Left colon (tissue), 2 donors: ENCODE measurements at places on chromosomes 16 and 17. TPM values are rescaled to one million over a fixed set of nuclear protein-coding genes. Genes with fewer than 3 reads are reported as not detected.
A peak's percentile ranks its signal among the peaks of the same experiment; 100 is the strongest.

Gene PIRT
- total RNA-seq = 1.1 TPM

DNA sequence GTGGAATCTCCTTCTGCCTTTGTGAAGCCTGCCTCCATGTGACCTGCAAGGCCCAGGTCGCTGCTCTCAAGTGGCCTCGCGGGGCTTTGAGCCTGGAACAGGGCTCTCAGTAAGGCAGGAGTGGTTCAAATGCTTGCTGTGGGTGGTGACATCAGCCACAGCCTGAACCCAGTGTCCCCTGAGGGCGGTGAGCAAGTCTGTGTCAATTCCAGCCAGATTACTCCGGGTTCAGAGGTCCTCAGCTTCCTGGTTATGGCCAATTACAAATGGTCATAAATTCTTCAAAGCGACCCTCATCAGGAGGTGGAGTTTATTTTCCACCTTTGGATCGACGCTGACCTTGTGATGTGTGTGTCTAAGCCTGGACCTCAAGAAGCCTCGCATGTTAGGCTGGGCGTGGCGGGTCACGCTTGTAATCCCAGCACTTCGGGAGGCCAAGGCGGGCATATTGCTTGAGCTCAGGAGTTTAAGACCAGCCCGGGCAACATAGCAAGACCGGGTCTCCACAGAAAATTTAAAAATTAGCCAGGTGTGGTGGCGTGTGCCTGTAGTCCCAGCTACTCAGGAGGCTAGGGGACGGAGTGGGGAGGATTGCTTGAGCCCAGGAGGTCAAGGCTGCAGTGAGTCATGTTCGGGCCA lies 17.3 kb downstream of the LGALS3BP start:
- peak; percentile 51 for DNase-seq

Gene SLFN14
- total RNA-seq = not detected

Gene COG8
- total RNA-seq = 31.7 TPM

DNA sequence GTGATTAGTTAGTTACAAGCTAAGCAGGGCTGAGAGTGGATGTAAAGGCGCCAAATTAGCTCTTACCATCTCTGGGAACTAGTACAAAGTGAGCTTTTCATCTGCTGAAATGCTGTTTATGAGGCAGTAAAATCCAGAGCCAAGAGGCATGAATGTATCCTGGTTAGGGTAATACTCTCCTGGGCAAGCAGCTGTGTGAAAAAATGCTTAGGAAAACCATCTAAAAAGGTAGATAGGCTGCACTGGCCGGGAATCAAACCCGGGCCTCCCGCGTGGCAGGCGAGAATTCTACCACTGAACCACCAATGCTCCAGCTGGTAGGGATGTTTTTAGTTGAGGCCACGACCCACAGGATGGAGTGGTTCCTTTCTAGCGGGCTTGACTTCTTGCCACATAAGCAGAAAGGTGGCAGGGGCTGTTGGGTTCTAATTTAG lies 23.0 kb downstream of the VAC14 start:
- DNase-seq = no peak

Gene LASP1
- total RNA-seq = 245 TPM

Gene SCIMP
- total RNA-seq = 0.64 TPM

- peak; percentile 58 for DNase-seq
Measured at GRCh38 chr17:17417718-17418181, 59.0 kb upstream of the MED9 start.

GRCh38 chr17:77654296-77654695 lies 304.2 kb upstream of the TNRC6C start:
- no peak for DNase-seq

Gene DNAAF8
- 0.67 TPM for total RNA-seq

Gene USP43
- 17.9 TPM for total RNA-seq

DNA sequence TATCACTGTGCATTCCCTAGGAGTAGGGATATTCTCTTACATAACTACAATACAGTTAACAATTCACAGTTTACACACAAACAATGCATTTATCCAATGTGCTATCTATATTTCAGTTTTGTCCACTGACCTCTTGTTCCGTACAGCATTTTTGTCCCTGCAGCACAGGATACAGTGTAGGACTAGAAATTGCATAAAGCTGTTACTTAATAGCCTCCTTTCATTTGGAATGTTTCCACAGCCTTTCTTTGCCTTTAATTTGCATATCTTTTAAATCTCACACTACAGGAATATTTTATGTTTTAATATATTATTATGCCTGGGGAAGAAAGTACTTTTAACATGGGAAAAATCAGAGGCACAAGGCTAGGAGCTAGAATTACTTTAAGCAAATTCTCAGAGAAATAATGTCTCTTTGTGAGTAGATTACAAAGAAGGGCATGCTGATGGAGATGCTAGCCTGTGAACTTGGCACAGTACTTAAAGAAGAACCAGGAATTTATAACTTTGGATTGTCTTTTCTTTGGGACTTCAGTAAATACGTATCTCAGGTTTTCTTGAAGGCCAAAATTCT lies 144.3 kb downstream of the ITFG1 start:
- no peak for DNase-seq

GRCh38 chr17:44077595-44077909 lies 7.0 kb downstream of the G6PC3 start:
- no peak for DNase-seq

Gene KLHL10
- not detected for total RNA-seq

- DNase-seq = peak; percentile 92
Measured at GRCh38 chr16:30805370-30806169, 18.6 kb upstream of the ZNF629 start.

GRCh38 chr17:29748400-29748799 lies 125.7 kb upstream of the CORO6 start:
- no peak for DNase-seq

DNA sequence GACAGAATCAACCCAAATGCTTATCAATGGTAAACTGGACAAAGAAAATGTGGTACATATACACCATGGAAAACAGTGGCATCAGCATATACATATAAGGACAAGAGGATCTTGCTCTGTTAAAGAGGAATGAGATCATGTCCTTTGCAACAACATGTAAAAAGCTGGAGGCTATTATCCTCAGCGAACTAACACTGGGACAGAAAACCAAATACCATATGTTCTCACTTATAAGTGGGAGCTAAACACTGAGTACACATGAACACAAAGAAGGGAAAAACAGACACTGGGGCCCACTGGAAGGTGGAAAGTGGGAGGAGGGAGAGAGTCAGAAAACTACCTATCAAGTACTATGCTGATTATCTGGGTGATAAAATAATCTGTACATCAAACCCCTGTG lies 447.3 kb upstream of the MAF start:
- no peak for DNase-seq

DNA sequence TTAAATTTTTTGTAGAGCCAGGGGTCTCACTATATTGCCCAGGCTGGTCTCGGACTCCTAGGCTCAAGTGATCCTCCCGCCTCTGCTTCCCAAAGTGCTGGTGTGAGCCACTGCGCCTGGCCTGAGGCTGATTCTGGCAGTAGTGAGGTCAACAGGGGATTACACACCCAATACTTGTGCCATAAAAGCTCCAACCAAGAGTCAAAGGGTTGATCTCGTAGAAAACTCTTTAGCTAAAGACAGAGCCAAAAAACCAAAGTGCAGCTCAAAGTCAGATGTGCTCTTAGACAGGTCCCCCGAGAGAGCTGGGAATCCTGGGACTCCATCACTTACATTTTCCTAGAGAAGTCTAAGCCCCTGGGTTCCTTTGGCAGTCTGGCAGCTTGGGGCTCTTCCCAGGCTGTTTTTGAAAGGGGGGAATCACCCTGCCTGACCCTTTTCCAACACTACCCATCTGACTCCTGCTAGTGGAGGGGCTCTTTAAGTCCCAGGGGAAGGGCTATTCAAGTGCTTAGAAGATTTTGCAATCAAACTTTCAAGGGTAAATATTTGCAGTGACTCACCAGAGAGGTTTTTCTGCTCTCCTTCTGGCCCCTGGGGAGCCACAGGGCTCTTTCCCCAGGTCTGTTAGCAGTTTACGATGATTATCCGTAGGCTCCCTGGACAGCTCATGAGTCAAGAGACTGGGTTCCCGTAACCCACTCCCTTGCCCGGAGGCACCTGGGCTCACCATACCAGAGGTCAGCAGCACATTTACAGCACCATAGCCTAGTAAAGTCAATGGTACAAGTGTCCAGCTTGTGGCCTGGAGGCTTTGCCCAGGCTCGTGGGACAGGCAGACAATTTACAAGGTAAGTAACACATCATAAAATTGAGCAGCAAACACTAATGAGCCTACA lies 408.7 kb downstream of the SLC39A11 start:
- peak; percentile 51 for DNase-seq

- no peak for DNase-seq
Measured at GRCh38 chr16:526181-527014, 1.1 kb upstream of the CAPN15 start.

GRCh38 chr17:28576758-28577465 lies at the start of gene ALDOC:
Gene ALDOC, minus strand, starts transcription at chr17:28576895. Its CDS starts 1,363 bp downstream, at chr17:28575532.
- peak; percentile 100 for DNase-seq

DNA sequence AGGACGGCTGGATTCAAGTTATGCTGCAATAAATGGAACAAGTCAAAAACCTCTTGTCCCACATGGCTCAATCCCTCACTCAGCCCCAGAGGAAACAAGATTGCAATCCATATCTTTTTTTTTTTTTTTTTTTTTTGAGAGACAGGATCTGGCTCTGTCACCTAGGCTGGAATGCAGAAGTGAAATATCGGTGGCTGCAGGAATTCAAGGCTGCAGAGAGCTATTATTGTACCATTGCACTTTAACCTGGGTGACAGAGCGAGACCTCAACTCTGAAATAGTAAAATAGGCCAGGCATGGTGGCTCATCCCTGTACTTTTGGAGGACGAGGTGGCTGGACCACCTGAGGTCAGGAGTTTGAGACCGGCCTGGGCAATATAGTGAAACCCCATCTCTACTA lies 2.7 kb upstream of the PDE6G start:
- no peak for DNase-seq

DNA sequence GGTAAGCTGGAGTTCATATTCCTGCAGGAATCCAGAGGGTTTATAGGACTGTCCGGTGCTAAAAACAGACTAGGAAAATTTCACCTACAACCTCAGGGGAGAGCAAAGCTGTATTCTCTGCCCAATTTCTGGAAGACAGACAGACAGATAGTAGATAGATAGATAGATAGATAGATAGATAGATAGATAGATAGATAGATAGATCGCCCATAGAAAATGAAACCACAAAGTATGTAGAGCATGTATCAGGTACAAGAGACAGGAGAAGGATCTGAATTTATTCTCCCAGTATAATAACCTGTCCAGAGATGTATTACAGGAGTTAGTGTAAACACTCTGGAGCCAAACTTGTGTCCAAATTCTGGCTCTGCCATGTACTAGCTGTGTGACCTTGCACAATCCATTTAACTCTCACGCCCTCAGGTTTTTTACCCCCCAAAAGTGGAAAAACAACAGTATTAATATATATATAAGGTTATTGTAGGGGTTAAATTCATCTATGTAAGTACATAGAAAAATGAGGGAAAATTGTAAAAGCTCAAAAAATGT lies 2.1 kb upstream of the ABCA6 start:
- no peak for DNase-seq

- DNase-seq = no peak
Measured at GRCh38 chr17:40606548-40607353, 40.9 kb downstream of the SMARCE1 start.

DNA sequence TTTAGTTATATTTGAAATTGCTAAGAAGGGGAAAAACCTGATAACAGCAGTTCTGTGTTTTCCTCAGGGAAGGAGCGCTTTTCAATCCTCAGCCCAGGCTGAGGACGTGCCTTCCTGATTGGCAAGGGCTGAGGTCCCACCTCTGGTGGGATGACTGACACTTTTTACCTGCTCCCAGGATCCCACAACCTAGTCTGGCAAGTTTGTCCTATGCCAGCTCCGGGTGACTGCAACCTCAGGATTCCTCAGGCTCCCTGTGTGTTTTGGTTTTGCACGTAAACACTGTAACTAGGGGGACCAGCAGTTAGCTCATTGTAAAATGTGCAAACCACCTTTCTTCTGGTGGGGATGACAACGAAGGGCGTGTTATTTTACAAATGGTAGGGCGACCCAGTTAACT lies 7.5 kb downstream of the MARCHF10 start:
- DNase-seq = no peak

Gene MYH11
- 579 TPM for total RNA-seq

DNA sequence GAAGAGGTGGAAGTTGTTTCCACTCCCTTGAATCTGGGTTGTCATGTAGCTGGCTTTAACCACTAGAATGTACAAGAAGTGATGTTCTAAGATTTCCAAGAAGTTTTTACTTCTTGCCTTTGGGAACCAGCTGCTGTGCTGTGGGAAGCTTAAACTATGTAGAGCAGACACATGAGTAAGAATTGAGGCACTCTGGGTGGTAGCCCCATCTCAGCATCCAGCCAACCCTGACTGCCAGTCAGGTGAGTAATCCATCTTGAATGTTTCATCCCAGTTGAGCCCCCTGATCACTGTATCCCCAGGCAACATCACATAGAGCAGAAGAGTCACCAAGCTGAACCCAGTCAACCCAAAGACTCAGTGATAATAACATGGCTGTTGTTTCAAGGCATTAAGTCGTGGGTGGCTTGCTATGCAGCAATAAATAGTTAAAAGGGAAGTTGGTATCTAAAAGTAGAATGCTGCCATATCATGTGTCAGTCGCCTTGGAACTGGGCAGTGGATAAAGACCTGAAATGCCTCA lies 62.8 kb upstream of the GPR139 start:
- DNase-seq = no peak

GRCh38 chr17:43713494-43714162 lies 45.0 kb downstream of the SOST start:
- peak; percentile 26 for DNase-seq

- no peak for DNase-seq
Measured at GRCh38 chr16:48810436-48810802, 200.4 kb upstream of the N4BP1 start.

- no peak for DNase-seq
Measured at GRCh38 chr17:65600518-65600917, 39.1 kb upstream of the AXIN2 start.

- DNase-seq = peak; percentile 74
Measured at GRCh38 chr16:85206472-85207356, 94.4 kb upstream of the CIBAR2 start.

GRCh38 chr16:28876973-28877654 lies 1.2 kb upstream of the ATP2A1 start:
- DNase-seq = no peak

Gene TBC1D3L
- 14.1 TPM for total RNA-seq

DNA sequence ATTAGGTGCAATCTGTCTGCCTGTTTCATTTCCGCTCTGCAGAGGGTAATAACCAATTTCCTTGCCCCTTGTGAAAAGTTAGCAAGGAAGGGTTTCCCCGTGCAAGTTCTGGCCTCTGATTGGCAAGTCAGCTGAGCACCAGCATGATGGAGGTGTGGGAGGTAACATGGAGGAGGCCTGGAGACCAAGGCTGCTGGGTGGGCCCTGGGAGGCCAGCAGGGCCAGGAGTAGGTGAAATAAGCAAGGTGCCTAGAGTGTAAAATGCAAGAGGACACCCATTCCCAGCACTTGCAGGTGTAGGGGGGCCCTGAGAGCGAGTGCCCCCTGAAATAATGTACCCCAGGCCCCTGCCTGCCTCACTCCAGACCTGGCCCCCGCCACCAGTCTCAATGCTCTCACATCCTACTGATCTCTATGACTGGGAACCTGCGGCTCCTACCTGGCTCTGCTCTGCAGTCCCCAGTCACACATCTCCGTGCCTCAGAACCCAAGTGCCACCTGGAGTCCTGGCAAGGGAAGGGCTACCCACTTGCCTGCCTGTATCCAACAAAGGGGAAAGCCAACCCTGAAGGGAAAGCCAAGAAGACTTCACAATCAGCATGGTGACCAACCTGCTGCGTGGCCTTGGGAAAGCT lies 116.2 kb downstream of the C16orf78 start:
- no peak for DNase-seq

Gene MFAP4
- 68.6 TPM for total RNA-seq
